K562 (cell line): ENCODE measurements at places on chromosomes 16 and 17. TPM values are rescaled to one million over a fixed set of nuclear protein-coding genes. Genes with fewer than 3 reads are reported as not detected.

Gene ARHGAP23
- 1.4 and 2.7 TPM in 2 replicates for total RNA-seq

- H3K27ac ChIP-seq = no peak overlapping the region
- H3K4me3 ChIP-seq = no peak overlapping the region
- H3K4me1 ChIP-seq = peaks cover 48% of the 10 kb centered on the region
Measured at GRCh38 chr16:50304467-50305440, 38.4 kb downstream of the ADCY7 start.

- H3K27me3 ChIP-seq = no peaks in the 10 kb centered on the region
- no peak for DNase-seq
- peaks cover 6% of the 10 kb centered on the region for H3K4me1 ChIP-seq
- peak overlapping the region; percentile 97 for H3K4me3 ChIP-seq
- H3K36me3 ChIP-seq = peaks cover 32% of the 10 kb centered on the region; the same call in 2 of the 3 replicates
Measured at GRCh38 chr17:5467416-5467815, 1.4 kb downstream of the DHX33 start.

GRCh38 chr17:48998587-48999440, 1.6 kb downstream of the IGF2BP1 start:
- peaks cover 29% of the 10 kb centered on the region; the same call in 2 of the 3 replicates for H3K36me3 ChIP-seq
- H3K27ac ChIP-seq = peak overlapping the region; percentile 97
- DNase-seq = peak; percentile 70
- H3K27me3 ChIP-seq = no peaks in the 10 kb centered on the region
- peak overlapping the region; percentile 78 for H3K4me3 ChIP-seq

Gene CHP2
- 0.95 and 1.1 TPM in 2 replicates for total RNA-seq

DNA sequence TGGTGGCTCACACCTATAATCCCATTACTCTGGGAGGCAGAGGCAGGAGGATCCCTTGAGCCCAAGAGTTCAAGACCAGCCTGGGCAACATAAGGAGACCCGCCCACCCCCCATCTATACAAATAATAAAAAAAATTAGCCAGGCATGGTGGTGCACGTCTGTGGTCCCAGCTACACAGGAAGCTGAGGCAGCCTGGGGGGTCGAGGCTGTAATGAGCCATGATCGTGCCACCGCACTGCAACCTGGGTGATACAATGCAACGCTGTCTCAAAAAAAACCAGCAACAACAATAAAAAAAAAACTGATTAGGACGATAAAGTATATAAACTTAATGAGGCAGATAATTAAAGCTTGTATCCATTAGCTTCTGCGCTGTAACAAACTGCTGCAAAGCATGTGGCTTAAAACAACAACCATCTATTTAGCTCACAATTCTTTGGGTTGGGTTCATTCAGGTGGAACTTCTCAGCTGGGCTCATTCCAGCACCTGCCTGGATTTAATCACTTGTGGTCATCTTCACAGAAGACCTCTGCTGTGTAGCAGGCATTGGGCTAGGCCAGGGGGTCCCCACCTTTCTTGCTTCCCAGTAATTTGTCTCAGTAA, 45.8 kb downstream of the LCMT1 start:
- peaks cover 21% of the 10 kb centered on the region; the same call in 2 of the 3 replicates for H3K36me3 ChIP-seq
- H3K27ac ChIP-seq = no peak overlapping the region
- no peak for DNase-seq
- H3K4me3 ChIP-seq = no peak overlapping the region
- H3K27me3 ChIP-seq = no peaks in the 10 kb centered on the region

DNA sequence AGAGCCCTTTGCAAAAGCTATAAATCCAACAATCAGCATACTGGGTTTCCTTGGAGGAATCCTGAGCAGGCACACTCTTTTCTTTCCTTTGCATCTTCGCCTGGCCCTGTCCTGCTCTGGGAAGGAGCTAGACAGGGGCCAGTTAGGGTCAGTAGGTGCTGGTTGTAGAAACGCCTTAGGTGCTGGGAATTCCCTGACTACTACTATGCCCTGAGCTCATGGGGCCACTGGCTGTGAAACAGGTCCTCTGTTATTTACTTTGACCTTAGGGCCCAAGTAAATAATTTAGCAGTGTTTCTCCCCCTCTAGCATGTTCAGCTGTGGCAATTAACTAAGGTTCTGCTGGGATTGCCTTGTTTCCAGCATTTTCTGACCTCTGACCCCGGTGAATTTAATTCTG, 15.8 kb upstream of the WSCD1 start:
- no peak overlapping the region for H3K27ac ChIP-seq
- no peak overlapping the region for H3K4me3 ChIP-seq
- no peaks in the 10 kb centered on the region for H3K36me3 ChIP-seq
- H3K27me3 ChIP-seq = no peaks in the 10 kb centered on the region

Gene MYH8
- not detected in 2 replicates for total RNA-seq

- DNase-seq = no peak
- peaks cover 78% of the 10 kb centered on the region for H3K4me1 ChIP-seq
- H3K4me3 ChIP-seq = peak overlapping the region; percentile 14; the same call in 1 of the 2 replicates
- H3K36me3 ChIP-seq = peaks cover 45% of the 10 kb centered on the region
- H3K27me3 ChIP-seq = no peaks in the 10 kb centered on the region
Measured at GRCh38 chr17:76268991-76269981, 4.1 kb downstream of the UBALD2 start.

Gene SCGB1C2
- total RNA-seq = not detected in 2 replicates

Gene ELP5
- total RNA-seq = 61.1 and 61.4 TPM in 2 replicates

- DNase-seq = peak; percentile 83
- H3K4me3 ChIP-seq = peak within 1 kb of the TSS; percentile 64
- peak within 1 kb of the TSS; percentile 81 for H3K27ac ChIP-seq
- no peaks in the 10 kb centered on the region for H3K27me3 ChIP-seq
Measured at GRCh38 chr16:47143677-47144558, at the start of gene NETO2. TSS of gene NETO2 (minus strand) at chr16:47143945. CDS start at chr16:47143612, 333 bp downstream.

DNA sequence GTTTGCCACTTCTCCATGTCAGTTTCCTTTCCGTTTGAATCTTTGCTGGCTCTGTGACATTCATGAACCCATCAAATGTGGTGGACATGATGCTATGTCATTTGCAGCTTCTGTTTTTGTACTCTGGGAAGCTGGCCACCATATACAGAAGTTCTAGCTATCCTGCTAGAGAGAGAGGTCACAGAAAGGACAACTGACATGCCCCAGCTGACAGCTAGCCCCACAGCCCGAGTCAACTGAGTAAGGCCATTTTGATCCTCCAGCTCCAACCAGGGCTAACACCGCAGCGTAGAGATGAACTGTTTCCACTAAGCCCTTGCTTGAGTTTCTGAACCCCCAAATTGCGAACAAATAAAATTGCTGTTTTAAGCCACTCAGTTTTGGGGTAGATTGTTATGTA, 33.8 kb downstream of the CCDC42 start:
- H3K27me3 ChIP-seq = peaks cover 4% of the 10 kb centered on the region; the same call in 1 of the 2 replicates
- no peaks in the 10 kb centered on the region for H3K36me3 ChIP-seq
- H3K4me1 ChIP-seq = no peaks in the 10 kb centered on the region; the same call in 2 of the 3 replicates
- DNase-seq = no peak
- H3K27ac ChIP-seq = no peak overlapping the region

Gene PIRT
- total RNA-seq = not detected in 2 replicates

GRCh38 chr17:77218902-77219301, 78.1 kb downstream of the SEC14L1 start:
- H3K27me3 ChIP-seq = no peaks in the 10 kb centered on the region
- H3K4me3 ChIP-seq = no peak overlapping the region
- no peaks in the 10 kb centered on the region; the same call in 1 of the 3 replicates for H3K4me1 ChIP-seq
- peaks cover 22% of the 10 kb centered on the region; the same call in 2 of the 3 replicates for H3K36me3 ChIP-seq

DNA sequence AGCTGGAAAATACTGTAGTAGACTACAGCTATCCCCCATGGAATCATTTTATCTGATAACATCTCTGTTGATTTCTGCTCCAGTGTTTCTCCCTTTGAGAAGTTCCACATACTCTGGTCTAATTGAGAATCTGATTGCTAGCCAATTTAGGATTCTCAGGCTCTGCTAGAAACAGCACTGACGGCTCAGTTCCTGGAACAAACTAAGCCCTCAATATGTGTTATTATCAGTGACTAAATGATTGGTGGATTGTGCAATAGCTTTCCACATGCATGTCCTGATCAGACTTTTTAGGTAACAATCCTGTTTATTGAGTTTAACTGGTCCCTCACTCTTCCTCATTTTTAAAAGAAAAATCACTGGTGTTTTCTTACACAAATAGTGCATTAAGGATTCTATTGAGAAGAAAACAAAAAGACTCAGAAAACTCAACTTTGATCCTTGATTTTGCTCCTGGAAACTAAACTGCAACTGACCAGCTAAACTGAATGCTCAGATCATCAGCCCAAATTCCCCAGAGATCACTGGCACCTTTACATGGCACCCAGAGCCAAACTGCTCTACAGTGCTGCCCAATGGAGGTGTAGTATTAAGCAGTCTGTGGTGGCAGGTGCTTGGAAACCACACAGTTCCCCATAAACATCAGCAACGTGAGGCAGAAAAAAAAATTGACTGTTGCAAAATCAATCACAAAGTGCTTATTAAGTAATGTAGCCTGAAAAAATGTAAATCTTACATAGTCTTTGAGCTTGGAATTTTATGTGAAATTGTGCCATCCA, 423.7 kb downstream of the TOX3 start:
- H3K36me3 ChIP-seq = no peaks in the 10 kb centered on the region
- DNase-seq = no peak
- H3K27me3 ChIP-seq = no peaks in the 10 kb centered on the region
- H3K4me1 ChIP-seq = no peaks in the 10 kb centered on the region
- no peak overlapping the region for H3K4me3 ChIP-seq

DNA sequence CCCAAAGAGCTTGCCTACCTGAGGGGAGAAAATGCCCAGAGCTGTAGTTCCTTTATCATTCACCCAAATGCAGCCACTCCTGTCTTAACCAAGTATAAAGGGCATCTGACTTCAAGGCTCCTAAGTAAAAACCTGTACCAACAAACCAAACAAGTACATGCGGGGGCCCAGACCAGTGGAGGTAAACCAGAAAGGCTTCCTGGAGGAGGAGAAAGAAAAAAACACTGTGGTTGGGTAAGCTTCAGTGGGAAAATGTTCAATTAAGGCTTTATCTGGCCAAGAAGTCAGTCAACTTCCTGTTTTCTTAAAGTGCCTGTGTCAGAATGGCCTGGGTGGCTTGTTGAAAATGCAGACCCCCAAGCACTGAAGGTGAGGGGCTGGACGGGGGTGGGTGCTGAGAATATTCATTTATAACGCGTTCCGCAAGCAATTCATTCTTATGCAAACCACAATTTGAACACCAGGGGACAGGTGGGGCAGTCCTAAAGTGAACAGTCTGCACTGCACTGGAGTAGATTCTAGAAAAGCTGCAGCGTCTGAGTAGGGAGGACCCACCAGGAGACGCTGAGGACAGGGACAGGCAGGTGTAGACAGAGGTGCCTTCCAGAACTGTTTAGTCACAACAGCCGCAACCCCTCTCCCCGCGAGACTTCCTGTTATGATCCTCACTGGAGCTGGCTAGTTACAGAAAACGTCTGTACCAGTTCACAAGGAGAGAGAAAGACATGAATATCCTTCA, 467.1 kb downstream of the SOX9 start:
- no peak overlapping the region for H3K4me3 ChIP-seq
- DNase-seq = no peak
- no peaks in the 10 kb centered on the region for H3K36me3 ChIP-seq
- H3K27me3 ChIP-seq = peaks cover 27% of the 10 kb centered on the region; the same call in 2 of the 3 replicates
- H3K4me1 ChIP-seq = peaks cover 13% of the 10 kb centered on the region

- H3K27ac ChIP-seq = no peak overlapping the region
- H3K36me3 ChIP-seq = no peaks in the 10 kb centered on the region
- peaks cover 22% of the 10 kb centered on the region; the same call in 2 of the 3 replicates for H3K27me3 ChIP-seq
Measured at GRCh38 chr16:860891-861290, 60.4 kb upstream of the GNG13 start.

Gene ZC3H7A
- total RNA-seq = 37.1 and 39.4 TPM in 2 replicates

DNA sequence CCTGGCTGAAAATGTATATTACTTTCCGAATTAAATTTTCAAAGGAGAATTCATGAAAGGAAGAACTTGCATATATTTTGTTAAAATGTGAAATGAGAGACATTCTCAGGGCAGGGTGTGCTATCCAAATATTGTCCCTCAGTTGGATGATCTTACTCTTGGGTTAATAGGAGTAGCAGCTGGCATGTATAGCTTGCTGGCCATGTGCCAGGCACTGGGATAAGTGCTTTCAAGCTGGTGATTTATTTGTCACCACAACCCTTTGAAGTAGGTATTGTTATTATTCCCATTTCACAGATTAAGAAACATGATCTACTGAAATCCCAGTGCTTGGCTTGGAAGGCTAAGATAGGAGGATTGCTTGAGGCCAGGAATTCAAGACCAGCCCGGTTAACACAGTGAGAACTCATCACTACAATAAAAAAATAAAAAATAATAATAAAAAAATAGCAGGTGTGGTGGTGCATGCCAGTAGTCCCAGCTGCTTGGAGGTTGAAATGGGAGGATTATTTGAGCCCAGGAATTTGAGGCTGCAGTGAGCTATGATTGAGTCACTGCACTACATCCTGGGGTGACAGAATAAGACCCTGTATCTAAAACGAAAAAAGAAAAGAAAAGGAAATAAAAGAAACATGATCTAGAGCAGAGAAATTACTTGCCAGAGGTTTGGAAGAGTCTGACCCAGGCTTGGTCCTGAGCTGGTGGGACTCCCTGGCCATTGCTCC, 11.6 kb upstream of the MPHOSPH6 start:
- H3K4me1 ChIP-seq = no peaks in the 10 kb centered on the region
- H3K27me3 ChIP-seq = peaks cover 11% of the 10 kb centered on the region
- no peak overlapping the region for H3K27ac ChIP-seq
- DNase-seq = no peak
